Left lung (tissue), 14 donors: ENCODE measurements at places on chromosomes 13 and 19.

GRCh38 chr13:111537843-111538499 lies 217.5 kb downstream of the TEX29 start:
- DNase-seq, result no peak

DNA sequence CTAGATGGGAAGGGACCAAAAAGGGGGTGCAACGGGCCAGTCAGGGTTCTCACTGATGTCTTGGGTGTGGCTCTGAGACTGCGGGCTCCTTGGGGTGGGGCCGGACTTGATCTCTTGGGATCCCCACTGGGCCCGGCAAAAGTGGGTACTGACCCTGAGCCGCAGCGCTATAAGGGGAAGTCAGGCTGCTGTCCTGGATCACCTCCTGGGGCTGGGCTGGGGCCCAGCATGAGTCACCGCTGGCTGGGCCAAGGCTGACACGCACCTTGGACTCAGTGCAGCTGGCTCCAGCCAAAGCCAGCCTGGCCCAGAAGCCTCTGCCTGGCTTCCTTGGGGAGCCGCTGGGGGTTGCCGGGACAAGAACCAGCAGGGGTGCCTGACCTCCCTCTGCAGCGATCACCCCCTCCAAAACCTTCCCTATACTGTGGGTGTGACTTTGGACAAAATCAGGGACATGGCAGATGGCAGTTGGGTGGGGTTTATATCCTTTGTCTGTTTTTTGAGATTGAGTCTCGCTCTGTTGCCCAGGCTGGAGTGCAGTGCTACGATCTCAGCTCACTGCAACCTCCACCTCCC lies 617 bp upstream of the IQCN start:
- peak; percentile 91 for DNase-seq

DNA sequence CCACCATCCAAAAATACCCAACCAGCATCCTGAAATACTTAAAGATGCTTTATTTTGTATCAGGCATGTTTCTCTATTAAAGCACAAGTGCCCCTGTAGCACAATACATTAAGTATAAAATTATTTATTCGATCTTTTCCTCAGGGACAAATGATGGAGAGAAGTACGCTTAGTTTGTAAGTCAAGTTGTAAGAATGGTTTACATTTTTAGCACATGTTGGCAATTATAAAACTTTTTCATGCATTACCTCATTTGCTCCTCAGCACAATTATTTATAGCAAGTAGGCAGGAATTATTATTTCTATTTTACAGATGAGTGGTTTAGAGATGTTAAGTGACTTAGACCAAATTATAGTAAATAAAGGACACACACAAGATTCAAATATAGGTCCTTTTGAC lies 232.6 kb upstream of the HTR2A start:
- DNase-seq, result no peak

DNA sequence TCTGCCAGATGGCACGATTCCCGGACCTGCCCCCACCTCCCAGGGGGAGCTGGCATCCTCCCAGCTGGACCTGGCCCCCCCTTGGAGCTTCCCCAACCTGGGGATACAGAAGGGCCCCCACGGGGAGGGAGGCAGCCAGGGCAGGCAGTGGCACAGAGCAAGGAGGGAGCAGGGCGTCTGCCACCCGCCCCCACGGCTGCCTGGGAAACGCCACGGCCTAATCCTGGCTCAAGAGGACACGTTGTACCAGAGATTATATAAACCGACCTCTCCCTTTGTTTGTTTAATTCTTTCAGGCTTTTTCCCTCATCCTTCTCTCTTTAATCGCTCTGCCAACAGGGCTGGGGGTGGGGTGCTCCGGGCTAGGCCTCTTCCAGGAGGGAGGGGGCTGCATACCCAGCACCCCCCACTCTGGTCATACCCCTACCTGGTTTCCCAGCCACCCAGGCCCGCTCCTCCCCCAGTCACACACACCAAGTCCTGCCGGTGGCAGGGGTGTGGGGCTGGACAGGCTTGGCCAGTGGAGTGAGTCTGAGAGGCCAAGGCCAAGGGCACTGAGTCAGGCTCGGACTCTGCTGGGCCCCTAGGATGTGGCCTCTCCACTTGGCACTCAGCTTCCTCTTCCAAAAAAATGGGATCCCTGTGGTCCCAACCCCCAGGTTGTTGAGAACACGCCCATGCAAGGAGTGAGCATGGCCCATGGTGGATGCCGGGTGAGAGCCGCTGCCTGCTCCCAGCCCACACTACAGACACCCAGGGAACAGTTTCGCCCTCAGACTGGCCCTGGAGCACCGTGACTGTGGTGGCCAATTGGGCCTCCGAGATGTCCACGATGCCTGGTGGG lies 29.5 kb upstream of the NFIC start:
- no peak for DNase-seq

DNA sequence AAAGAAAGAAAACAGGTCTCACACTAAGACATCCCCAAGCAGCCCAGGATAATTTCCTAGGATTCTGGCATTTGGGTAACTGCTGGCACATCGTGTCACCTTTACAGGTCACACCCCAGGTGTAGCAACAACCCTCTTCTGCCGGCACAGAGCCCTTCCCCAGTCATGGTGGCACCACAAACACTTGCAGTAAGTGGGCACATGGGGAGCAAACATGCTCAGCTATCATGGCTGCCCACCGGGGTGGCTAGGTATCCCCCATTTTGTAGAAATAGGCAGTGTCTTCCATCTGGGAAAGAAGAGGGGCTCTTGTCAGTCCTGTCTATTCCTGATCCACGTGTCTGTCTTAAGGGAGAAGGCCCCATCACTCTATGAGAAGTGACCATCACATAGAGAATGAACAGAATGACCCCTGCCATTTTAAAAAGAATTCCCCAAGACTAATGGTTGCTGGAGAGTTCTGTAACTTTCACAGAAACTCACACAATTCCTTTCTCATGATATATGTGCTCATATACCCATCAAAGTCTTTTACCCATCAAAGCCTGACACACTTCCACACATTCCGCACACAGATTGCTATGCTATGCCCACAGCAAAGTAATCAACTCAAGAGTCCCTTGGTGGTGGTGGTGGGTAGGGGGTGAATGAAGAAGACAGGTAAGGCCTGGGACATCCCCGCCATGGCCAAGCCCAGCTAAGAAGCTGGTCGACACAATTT lies 33.3 kb downstream of the BRD4 start:
- DNase-seq, result no peak

- DNase-seq, result no peak
Observed at GRCh38 chr13:37344056-37344455, 238.6 kb upstream of the CSNK1A1L start.

DNA sequence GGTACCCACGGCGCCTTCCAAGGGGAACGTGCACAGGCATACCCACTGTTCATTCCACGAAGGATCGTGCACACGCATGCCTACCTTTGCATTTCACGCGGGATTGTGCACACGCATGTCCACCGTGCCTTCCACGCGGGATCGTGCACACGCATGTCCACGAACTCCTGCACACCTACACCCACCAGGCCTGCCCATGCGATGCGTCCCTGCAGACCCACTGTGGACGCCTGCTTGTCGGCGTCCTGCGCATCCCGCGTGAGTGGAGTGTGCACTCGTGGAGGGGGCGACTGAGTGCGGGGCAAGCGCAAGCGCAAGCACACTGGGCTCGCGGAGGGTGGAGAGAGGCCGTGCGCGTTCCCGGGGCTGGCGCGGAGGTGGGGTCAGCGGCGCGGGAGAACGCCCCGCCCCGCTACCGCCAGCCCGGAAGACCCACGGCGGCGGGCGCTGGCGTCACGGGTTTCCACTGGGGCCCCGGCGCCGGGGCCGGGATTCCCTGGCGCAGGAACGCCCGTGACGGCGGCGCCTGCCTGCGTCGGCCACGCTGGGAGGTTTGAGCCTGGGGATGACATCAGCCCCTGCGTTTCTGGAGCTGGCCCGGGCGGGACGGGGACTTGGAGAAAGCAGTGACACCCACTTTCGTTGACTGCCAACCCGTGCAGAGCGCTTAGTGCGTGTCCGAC lies 18.7 kb downstream of the GADD45B start:
- DNase-seq, result peak; percentile 60

GRCh38 chr13:48156466-48156865 lies 61.6 kb upstream of the MED4 start:
- DNase-seq, result no peak

GRCh38 chr13:73989244-73989843 lies 144.9 kb downstream of the KLF12 start:
- DNase-seq, result no peak

DNA sequence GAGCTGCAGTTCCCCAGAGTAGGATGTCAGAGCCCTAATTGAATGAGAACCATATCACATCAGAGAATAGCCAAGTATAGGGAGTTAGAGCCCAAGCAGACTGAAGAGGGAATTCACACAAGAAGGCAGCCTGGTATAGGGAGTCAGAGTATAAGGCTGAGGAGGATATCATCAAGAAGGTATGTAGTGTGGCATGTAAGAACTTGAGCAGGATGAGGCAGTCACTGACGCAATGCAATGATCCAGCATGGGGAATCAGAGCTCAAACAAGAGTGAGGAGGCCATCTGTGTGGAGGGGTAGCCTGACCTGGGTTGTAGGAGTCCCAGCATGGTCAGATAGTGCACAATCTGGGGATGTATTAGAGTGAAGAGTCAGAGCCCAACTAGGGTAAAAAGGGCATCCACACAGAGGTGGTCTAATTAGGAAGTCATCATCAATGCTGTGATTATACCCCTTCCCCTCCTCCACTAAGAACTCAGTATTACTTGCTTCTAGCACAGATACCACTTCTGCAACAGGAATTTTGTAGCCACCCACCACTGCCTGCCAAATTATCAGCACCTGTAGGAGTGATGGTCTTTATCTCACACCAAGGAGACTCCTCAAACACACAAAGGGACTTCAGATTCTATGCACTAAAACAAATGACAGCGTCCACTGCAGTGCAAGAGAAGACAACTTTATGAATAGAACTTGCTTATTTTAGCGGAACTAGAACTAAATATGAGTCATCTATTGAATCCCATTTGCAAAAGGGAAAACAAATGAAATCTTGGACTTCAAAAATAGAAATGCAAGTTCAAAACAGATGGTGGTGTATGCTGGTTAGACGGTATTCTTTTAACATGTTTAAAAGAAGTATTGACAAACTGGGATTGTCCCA lies 107.2 kb downstream of the FNDC3A start:
- DNase-seq, result no peak

- DNase-seq, result no peak
Observed at GRCh38 chr13:112637017-112637801, 49.3 kb upstream of the TUBGCP3 start.

DNA sequence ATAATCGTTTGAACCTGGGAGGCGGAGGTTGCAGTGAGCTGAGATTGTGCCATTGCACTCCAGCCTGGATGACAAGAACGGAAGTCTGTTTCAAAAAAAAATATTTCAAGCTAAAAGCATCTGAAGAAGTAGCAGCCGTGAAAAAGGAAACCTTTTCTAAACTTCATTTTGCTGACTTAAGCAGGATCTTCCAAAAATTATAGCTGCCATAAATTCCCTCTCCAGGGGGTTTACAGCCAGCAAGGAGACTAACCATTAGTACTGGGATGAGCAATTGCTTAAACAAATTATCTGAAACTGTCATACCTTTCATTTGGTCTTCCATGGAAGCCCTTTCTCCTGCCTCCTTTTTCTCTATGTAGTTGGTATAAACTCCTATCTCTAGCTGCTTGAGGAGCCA lies 69.9 kb upstream of the TSC22D1 start:
- no peak for DNase-seq

DNA sequence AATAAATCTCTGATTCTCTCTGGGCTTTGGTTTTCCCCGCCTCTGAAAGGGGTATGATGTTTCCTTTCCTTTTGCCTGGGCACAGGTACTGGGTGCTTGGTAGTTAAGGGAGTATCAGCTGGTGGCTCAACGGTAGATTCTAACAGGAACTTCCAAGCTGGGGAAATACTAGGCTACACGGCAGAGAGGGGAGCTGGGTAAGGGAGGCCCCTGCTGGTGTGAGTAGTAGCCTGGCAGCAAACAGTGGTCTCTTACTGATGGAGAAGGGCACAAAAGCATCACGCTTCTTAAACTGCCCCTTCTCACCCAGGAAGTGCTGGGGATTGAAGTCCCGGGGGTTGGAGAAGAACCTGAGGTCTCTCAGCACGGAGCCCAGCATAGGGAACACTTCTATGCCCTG lies 26.9 kb upstream of the CYP2A7 start:
- no peak for DNase-seq

GRCh38 chr19:34325981-34326787 lies 38.8 kb upstream of the GPI start:
- DNase-seq, result no peak
